ENCODE measurements at places on chromosomes 2 and 18.

DNA sequence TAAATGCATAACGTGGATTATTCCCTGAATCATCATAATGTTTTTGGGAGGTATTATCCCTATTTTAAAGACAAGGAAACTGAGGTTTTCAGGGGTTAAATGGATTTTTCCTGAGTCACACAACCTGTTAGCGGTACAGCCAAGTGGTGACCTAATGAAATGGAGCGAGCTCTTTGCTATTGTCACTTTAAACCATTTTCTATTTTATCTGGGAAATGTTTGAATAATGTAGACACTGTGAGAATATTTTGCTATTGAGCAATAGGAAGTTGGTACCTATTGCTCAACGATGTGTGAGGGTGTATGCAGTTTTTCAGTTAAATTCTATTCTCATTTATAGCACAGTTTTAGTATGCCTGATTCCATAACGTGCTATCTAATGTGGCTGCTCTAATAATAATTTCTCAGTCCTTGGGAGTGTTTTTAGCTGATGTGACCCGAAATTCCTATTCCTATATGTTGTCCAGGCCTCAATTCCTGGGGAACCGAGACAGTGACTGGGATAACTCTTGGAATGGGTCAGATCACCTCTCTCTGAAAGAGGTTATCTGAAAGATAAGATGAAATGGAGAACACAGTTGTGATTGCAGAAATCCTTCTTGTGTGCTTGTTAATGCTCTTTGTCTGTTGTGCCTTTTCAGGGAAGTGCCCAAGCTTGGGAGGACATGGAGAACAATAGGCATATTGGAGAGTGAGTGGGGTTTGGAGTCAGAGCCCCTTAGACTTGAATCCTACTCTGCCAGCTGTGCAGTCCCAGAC is 38.4 kb downstream of the ABCB11 start:
- no peak for DNase-seq

DNA sequence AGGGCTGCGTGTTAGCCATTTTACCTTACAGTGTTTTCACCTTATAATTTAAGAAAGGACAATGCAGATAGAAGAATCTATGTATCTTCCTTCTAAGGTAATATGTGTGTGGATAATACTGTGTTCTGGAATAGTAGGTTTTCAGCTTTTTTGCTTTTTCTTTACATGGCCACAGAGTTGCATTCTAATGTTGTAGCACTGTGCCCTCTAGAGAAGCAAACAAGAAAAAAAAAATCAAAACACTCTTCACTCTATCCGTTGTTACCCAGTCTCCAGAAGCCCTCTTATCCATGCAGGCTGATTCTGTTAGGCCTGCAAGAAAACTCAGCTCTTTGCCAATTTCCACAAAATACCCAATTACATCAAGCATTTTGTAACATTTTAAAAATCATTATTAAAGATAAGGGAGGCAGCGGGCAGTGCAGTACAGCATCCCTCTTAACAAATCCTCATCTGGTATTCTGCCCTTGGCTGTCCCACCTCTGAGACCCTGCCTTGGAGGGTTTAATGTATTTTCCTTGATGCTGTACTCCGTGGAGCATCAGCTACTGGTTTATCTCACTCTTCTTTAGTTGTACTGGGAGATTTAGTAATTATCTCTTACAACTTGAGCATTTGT is 41.8 kb downstream of the CDH7 start:
- no peak for DNase-seq

DNA sequence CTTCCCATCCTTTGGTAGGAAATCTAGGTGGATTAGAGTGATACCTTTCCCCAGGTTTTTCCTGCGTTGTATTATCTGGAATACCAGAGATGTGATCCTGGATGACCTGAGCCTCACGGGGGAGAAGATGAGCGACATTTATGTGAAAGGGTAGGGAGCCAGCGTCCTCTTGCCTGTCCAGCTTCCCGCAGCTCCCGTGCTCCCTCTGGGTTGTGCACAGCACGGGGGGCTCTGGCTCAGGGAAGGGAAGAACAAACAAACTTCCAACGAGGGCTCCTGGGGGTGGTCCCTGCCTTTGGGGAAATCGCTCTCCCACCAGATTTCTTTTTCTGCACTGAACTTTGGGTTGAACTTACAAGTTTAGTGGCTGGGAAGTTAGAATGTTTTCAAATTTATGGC is 215.7 kb downstream of the DYSF start:
- DNase-seq: no peak

DNA sequence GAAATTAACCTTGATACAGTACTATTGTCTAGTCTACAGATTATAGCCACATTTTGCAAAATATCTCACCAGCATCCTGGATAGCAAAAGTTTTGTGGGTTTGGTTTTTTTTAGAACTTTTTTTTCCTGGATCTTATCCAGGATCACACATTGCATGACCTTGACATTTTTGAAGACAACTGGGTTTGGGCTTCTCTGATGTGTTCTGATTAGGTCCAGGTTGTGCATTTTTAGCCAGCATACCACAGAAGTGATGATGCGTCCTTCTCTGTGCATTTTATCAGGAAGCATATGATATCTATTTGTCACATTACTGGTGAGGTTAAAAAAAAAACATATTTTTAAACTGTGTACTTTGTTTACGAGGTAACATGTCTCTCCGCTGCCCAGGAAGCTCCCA is 221.0 kb upstream of the OSR1 start:
- DNase-seq: no peak

GRCh38 chr2:191202881-191203397 is 42.3 kb upstream of the MYO1B start:
- DNase-seq: no peak

DNA sequence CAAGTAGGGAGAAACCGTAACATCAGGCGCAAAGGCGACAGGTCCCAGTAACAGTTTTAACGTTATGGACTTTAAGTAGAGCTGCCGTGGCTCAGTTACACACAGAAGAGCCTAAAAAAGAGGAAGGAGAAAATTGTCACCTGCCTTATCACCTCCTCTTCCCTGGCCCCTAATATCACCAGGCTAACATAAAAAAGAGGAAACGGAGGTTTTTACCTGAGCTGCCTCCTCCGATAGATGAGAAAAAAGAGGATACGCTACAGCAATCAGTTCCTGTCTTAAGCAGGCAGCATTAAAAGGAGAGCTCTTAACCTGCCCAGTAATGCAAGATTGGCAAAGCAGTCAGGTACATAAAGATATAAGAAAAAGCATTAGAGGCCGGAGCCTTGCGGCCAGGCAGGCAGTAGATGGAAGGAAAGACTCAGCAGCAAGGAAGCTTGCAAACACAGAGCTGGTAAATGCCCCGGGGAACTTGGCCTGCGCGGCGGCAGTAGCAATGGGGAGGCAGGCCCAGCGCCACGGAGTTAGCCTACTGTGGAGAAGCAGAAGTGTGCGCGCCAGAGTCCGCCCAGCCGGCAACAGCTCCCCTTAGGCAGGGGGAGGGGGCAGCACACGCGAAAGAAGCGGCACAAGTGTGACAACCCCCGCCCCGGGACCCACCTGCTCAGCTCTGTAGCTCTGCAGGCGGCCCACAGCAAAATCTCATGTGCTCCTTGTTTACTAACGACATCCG is 116.3 kb upstream of the SCN7A start:
- DNase-seq: no peak

DNA sequence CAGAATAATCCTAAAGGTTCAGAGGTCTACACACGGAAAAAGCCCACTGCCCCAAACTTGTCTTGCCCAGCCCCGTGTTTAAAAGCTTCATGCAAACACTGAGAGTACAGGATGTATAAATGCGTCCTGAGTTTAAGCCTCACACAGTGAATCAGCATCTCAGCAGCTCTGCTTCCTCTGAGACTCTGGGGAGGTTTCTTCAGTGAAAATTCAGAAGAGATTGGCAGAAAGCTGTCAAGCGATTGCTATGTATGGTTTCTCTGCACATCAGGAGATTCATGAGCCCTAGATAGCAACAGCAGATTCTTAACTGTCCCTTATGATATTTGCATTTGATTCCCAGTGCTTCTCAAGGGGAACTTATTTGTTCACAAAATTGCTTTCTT is 27.1 kb downstream of the CRACDL start:
- no peak for DNase-seq

DNA sequence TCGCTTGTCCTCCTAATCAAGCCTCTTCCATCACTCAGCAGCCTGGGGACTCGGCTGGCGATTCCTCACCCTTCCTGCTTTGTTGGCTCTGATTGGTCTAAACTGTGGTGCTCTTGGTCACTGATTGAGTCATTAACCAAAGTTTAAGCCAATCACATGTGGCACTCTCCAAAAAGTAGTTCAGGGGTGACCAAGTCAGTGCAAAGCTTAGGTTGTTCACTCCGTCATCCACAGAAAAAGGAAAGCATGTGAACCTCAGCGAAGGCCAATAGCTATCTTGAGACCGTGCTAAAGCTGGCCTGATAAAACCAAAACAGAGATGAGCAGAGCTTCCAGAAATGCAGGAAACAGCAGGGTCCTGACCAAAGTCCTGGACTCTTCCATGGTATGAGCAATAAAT is 4.9 kb downstream of the ALPK2 start:
- no peak for DNase-seq

GRCh38 chr18:63162271-63163014 is 157.1 kb downstream of the BCL2 start:
- DNase-seq: no peak

DNA sequence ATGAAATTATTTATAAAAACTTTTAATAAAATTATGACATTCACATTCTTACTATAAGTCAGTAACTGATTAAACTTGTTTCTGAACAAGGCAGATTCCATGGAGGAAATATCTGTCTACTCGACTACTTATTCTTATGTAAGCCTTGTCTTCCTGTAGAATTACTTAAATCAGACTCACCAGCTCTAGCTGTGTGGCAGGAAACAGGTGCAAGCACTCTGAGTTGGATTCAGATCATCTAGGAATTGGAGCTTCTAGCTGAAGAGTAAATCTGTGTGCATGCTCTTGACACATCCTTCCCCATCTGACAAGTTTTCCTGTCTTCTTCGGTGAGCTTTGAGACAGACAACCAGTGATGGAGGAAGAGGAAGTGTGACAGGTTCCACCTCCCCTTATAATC is 284.7 kb downstream of the TRIB2 start:
- no peak for DNase-seq

DNA sequence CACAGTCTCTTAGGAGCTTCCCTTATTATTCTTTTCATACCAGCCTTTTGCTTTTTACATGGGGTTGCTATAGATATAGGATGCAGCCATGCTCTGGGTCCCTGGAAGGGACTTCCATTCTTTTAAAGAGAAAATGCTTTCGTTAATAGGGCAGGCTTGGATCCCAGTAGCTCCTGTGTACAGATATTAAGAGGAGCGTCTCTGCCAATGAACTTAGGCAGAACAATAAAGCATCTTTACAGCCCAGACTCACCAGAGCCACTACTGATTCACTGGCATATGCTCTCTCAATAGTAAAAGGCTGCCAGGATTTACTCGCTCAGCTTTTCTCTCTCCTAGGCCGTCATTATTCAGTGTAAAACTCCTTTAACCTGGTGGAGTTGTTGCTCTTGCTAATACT is 1385.4 kb upstream of the PIK3C3 start:
- DNase-seq: no peak
